Stimulated activated CD8-positive, alpha-beta memory T cell treated with anti-CD3 and anti-CD28 coated beads, Interleukin-2, amount 100 ng/mL, for 48 hours (primary cell): ENCODE measurements at places on chromosomes 16 and 17.

DNA sequence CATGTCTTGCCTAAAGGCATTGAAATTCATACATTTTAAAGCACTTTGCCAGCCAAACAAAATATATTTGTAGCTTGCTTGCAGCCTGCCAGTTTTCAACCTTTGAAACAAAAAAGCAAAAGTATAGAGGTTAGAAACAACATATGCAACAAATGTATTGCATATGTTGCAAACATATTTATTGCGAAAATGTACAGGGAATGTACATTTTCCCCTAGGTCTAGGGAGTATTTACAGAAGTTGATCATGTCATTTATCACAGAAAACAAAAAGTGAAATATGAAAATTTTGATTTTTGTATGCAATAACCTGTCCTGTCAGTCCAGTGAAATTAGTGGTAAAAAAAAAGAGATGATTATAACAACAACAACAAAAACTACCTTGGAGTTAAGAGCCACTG is 171.5 kb downstream of the SPECC1 start:
- no peak for DNase-seq

DNA sequence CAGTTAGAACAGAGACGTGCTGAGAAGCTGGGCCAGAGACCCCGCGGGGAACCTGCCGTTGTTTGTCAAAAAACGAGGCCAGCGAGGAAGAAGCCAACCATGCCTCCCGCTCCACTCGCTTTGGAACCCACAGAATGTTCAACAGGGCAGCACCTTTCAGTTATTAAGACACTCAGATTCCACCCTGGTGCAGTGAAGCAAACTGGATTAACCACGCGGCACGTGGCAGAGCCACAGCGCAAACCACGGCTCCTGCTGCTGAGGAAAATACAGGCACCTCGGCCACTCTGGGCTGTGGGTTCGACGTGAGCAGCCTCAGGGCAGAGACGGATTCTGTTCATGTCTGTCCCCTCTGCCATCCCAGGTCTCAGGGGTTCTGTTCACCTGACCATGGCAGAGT is 24.4 kb downstream of the ALOX15 start:
- DNase-seq: no peak

DNA sequence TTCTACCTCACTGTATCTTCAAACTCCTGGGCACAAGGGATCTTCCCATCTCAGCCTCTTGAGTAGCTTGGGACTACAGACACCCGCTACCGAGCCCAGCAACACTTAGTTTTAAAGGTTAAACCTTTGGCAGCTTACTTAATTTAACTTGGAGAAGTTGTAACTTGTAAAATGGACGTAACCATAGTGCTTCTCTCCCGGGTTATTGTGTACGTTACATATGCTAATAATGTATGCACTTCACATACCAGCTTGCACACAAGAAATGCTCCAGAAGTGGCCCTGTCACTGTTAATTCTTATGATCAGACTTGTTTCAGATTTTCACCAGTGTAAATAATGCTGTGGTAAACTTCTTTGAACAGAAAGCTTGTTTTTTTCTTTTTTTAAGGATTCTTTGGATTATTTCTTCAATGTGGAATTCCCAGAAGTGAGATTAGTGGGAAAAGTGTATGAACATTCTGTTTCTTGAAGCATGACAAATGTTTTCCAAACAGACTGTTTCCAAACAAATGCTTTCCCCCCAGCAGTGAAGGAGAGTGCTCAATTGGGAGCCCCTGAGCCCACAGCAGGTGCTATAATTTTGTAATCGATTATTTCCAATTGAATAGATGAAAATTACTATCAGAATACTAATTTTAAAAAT is 61.5 kb downstream of the EPN2 start:
- DNase-seq: no peak

GRCh38 chr17:82655038-82655479 is 6.8 kb upstream of the WDR45B start:
- DNase-seq: no peak

DNA sequence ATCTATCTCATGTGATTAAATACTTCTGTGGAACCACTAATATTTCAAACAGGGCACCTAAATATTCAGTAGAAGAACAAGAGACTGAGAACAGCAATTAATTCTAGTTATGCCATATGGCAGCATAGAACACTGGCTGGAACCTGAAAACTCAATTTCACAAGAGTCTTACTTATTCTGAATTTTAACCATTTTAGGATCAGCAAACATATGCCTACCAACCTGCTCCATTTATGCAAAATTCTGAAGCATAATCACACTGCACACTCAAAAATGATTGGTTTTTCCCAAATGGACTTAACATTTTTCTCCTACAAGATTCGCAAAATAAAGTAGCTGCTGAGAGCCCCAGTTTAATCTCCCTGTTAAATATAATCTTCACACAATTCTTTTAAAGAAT is 43.2 kb downstream of the SKAP1 start:
- DNase-seq: no peak

DNA sequence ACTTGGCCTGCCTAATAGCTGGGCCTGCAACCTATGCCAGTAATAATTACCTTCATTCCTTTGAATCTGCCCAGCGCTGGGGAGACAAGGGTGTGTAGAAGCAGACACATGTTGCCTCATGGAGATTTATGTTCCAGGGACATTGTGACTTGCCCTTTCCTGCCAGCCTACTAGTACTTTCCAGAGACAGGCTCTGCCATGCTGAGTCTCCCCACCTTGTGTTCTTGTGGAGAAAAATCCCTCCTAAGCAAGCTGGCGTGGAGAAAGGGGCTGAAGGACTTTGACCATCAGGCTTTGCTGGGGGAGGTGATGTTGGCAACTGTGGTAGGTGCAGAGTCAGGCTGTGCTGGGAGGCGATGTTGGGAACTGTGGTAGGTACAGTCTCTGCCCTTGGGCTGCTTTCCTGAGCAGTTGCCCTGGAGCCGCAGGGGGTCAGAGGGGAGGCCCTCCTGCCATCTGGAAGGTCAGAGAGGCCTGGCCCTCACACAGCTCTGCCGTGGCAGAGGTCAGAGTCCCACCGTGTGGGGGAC is 4.0 kb downstream of the KSR1 start:
- DNase-seq: no peak

DNA sequence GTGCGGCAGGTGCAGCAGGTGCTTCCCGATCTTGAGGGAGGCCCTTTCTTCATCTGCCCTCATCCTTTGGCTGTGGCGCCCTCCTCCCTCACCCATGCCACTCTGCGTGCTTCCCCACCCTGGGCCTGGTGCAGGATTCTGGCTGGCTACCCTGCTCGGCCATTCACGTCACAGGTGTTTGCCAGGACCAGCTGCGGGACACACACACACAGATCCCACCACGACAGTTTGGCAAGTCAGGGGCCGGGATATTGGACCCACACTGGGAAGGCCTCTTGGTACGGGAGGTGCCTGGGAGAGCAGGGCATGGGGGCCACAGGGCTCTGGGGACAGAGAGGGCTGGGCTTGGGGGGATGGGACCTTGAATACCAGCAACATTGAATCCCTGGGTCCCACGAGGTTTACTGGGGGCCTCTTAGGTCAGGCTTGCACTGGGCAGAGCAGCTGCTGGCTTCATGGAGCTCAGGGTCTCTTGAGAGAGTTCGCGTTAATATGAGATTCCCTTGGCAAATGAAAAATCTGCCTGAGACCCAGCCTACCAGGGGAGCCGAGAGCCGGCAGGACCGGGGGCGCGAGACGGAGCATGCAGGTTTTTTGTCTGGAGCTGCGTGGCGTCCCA is 15.1 kb downstream of the ADCY7 start:
- no peak for DNase-seq

- no peak for DNase-seq
Measured at GRCh38 chr16:53840456-53840855, 136.5 kb downstream of the FTO start.

DNA sequence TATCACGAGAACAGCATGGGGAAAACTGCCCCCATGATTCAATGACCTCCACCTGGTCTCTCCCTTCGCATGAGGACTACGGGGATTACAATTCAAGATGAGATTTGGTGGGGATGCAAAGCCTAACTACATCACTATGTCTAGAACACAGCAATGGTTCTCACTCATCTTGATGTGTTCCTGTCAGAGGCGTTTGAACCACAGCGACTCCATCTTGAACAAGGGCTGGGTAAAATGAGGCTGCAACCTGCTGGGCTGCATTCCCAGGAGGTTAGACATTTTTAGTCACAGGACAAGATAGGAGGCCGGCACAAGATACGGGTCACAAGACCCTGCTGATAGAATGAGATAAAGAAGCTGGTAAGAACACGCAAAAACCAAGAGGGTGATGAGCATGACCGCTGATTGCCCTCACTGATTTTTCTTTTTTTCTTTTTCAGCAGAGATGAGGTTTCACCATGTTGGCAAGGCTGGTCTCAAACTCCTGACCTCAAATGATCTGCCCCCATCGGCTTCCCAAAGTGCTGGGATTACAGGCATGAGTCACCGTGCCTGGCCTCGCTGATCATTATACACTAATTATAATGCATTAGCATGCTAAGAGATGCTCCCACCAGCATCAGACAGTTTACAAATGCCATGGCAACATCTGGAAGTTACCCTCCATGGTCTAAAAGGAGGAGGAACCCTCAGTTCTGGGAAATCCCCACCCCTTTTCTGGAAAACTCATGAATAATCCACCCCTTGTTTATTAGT is 3.0 kb upstream of the PPY start:
- no peak for DNase-seq

- DNase-seq: no peak
Measured at GRCh38 chr17:61454381-61455323, 2.4 kb downstream of the TBX4 start.

DNA sequence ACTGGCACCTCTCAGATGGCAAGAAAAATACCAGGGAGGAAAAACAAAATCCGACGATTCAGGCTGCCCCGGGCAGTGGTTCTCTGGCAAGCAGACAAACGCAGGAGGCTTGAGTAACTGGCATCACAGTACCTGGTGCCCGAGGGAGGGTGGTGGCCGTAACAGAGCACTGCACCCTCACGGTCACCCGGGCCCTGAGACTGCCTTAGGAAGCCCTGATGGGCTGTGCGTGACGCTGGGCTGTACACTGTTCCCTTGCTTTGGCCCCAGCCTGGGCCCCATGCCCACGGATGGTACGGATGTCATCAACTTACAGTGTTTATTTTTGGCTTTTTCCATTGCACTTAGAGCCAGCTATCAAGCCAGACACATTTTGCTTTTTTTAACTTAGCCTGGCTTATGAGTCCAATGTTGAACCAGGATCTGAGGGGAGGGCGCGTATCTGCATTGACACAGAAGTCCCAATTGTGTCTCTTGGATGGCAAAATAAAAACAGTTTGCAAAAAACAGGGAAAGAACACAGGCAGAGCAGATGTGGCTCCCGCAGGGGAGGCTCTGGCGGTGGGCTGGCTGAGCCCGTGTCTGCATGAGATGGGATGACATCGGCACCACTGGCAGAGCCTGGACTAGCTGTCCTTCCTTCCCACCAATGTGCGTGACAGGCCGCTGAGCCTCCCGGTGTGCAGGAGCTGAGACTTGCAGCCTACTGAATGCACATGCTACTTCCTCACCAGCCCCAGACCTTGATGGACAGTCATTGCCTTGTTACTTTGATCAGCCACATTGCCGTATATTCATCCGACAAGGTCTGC is 287.7 kb downstream of the FOXL1 start:
- DNase-seq: no peak

- no peak for DNase-seq
Measured at GRCh38 chr16:84982434-84982833, 28.9 kb downstream of the ZDHHC7 start.

GRCh38 chr17:77611791-77612502 is 346.6 kb upstream of the TNRC6C start:
- DNase-seq: no peak

DNA sequence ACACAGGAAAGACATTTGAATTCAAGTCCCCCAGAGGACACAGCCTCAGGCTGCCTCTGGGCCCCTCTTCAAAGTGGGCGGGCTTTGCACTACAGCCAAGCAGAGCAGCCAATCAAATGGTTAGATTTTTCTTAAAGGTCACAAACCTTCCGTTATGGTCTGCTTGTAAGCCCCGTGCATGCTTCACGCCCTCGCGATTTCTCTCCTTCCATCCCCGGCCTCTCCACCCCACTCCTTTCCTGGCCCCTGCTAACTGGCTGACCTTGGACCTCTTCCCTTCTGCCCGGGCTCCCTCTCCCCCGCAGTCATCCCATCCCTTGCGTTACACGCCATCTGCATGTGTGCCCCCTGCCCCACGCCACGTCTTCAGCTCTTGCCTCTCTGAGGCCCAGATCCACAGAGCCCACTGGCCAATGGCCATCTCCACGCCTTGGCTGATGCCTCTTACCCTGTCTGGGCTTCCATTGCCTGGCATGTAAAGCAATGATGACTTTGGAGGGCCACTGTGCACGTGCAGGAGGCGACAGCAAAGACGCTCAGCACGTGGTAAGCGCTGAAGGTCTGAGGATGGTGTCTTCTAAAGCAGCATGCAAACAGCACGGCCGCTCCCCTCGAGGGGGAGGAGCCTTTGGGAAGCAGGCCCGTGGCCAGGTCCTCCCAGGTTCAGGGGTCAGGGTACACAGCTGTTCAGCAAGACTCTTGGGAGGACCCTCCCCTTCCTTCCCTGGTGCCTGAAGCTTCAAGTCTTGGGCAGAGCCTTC is 86.8 kb downstream of the ZDHHC7 start:
- no peak for DNase-seq

DNA sequence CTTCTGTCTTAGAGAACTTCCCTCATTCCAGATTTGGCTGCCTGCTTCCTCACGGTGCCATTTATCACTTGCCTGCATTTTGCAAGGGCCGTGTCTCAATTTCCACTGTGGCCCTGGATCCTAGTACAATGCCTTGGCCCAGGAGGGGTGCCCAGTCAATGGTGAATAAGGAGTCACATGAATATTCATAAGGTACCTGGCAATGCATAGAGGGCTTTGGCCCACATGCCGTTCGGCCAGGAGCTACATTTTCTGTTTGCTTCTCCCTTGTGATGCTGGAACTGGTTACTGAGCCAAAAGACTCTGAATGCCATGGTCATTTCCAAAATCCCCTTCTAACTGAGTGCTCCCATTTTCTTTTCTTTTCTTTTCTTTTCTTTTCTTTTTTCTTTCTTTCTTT is 4.8 kb upstream of the PIRT start:
- DNase-seq: no peak

DNA sequence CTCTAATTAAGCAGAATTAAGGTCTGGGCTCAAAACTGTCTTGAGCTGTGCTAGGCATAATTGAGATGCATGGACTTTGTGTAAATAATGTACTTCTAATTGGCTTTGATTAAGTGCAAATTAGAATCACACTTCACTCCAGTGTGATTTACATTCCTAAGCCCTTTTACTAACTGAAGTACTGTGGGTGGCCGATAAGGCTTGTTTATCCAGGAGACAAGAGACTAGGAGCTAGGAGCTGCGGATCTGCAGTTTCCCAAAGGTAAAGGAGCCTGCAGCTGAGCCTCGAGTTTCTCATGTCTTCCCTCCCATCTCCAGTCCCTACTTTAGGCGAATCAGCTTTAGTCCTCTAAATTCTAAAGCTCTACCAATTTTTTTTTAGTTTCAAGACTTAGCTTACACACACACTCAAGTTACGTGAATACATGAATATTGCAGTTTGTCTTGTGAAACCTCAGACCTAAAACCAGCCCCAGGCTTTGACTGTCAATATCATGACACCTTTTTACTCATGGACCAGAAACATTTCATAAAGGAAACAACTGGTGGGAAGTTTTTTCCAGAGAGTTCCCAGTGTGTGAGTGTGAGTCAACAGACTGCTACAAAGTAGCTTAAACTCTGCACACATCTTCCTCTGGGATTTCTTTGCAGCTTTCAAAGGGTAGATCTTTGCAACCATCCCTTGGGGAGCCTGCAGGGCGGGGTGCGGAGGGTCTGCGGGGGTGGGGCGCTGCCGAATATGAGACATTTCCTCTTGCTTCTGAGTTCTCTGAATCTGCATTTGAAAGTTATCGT is 113.9 kb upstream of the TBX2 start:
- DNase-seq: no peak
